ENCODE measurements at places on chromosomes 5 and 9.
A peak's percentile ranks its signal among the peaks of the same experiment; 100 is the strongest.

DNA sequence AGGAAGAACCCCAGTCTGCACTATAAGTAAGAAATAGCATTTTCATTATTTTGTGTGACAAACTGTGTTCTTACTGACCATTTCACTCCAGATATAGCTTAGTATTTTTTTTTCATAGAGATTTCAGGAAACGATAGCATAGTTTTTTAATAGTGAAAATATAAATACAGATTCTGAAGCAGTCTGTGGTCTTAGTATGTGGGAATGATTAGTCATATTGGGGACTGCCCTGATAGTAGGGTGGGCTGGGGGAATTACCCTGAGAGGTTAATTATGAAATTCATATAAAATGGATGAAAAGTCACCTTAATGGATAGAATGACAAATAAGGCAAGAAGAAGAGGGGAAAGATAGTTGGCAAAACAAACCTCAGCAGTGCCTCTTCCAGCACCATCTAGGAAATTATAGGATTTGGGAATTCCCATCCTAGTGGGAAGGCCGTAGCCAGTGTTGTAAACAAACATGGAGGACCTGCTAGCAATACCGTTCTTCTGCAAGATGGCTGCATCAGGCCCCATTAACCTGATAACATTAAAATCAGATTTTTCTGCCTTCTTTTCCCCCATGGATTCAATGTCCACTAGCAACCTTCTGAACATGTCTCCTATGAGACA lies 23.7 kb upstream of the NR3C1 start:
- DNase-seq, result no peak

- DNase-seq, result no peak
These were observed 464.5 kb downstream of the RASEF start for GRCh38 chr9:82598241-82599039.

GRCh38 chr9:134358662-134359319 lies 32.5 kb downstream of the RXRA start:
- DNase-seq, result no peak

- DNase-seq, result no peak
These were observed 46.7 kb downstream of the TNFAIP8 start for GRCh38 chr5:119402555-119402954.

DNA sequence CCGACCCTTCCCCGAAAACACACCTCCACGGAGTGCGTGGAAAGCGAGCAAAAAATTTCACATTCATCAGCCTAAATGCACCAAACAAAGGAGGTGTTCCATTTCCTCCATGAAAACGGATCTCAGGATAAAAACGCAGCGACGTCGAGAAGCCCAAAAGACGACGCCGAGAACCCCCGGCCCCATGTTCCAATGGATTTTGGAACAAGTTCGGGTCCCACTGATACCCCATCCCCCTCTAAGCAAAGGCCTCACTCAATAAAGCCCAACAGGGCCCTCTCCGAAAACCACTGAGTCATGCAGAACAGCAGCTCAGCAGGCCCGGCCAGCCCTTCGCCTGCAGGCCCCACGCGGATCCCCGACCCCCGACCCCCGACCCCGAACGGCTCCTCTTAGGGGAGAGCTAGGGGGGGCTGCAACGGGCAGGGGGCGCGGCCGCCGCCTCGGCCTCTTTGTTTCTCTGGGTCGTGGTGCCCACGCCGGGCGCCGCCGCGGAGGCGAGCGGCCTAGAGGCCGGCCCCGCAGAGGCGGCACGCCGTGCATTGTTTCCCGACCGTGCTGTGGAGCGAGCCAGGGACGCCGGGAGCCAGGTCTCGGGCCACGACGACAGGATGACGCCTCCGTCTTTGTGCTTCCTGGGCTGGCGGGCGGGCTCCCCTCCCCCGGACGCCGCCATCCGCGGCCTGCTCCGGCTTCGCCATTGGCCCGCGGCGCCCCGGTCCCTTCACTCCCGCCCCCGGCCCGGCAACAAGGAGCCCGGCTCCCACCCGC lies 915 bp downstream of the ZFAND5 start:
- DNase-seq, result peak; percentile 84

- DNase-seq, result peak; percentile 91
These were observed at the start of gene FSD1L for GRCh38 chr9:105447814-105448812. TSS of gene FSD1L (plus strand) at chr9:105448034. CDS start at chr9:105448221, 187 bp downstream.

DNA sequence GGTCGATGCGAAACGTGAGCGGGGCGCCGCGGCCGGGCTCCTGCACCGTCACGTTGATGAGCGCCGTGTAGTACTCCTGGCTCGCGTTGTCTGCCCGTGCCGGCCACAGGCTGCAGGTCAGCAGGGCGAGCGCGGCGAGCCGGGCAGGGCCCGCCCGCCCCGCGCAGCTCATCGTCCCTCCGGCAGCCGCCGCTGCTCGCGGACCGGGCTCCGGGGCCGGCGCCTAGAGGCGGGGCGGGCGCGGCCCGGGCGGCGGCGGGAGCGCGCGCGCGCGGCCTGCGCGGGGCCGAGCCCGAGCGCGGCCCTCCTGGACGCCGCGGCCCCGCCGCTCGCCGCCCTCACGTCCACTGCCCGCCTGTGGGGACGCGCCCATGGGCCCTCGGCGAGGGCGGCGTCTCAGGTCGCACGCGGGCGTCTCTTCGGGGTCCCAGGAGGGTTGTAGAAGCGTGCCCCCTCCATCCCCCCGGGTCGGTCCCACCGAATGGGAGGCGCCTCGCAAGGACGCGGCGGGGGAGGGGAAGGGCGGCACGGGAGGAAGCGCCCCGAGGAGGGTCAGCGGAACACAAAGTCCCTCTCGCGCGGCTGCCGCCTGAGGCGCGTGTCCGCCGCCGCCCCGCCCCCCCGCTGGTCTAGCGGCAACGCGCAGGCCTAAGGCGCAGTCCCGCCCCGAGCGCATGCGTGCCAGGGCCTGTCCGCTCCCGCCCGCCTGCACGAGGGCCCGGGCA lies at the start of gene RNF130:
Gene RNF130 (minus strand): TSS at position 229 of the 725 bp plus-strand sequence. CDS start 57 bp downstream, at position 172.
- DNase-seq, result peak; percentile 93

- no peak for DNase-seq
These were observed 71.8 kb downstream of the PHF2 start for GRCh38 chr9:93648181-93648580.

DNA sequence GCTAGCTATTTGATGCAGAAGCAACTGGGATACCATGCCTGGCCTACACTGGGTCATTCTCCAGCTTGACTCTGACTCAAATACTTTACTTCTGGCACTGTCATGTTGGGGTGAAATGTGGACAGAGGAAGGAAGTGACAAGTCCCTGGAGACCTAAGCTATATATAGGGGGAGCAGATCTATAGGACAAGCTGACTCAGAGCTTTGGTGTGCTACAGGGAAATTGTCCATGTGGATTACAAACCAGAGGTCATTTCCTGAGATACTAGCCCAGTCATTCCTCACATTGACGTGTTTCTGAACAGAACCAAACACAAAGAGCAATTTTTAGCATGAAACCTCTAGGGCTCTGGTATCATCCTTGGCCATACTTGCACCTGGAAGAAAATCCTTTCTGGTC lies 531.6 kb upstream of the CLINT1 start:
- DNase-seq, result no peak

- peak; percentile 12 for DNase-seq
These were observed 47.1 kb downstream of the SEMA5A start for GRCh38 chr5:9498541-9499497.

DNA sequence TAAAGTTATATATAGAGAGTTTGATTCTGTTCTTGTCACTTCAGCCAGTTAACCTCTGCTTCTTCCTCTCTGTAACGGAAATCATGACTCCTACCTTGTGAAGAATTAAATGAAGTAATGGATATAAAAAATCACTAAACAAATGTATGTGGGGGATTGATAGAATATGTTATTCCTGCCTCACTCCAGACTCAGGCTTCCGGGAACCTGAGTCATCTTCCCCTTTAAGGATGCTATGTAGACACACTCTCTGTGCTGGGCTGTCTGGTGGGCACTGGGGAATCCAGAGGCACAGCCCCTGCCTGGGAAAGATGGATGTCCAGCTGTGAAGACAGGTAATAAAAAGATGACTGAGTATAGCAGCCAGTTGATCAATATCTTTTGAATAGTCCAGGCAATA lies 77.4 kb downstream of the ZNF618 start:
- DNase-seq, result no peak

DNA sequence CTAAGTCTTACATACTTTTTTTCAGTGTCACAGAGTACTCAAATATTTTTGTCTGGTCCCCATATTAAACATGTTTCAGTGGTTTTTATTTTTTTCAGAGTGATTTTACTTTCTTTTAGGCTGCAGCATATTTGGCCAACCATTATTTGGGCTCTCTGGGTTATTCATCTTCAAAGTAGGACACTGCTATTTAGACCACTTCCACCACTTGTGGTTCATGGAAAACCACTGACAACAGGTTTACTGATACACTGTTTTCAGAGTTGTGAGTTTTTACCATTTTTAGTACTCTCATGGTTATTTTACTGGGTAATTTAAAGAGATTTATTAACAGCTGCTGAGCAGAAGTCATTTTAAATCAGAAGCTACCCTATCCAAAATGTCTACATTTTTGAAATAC lies 437.6 kb downstream of the KIAA0825 start:
- DNase-seq, result no peak

GRCh38 chr5:173155912-173156311 lies 11.6 kb downstream of the BNIP1 start:
- no peak for DNase-seq

DNA sequence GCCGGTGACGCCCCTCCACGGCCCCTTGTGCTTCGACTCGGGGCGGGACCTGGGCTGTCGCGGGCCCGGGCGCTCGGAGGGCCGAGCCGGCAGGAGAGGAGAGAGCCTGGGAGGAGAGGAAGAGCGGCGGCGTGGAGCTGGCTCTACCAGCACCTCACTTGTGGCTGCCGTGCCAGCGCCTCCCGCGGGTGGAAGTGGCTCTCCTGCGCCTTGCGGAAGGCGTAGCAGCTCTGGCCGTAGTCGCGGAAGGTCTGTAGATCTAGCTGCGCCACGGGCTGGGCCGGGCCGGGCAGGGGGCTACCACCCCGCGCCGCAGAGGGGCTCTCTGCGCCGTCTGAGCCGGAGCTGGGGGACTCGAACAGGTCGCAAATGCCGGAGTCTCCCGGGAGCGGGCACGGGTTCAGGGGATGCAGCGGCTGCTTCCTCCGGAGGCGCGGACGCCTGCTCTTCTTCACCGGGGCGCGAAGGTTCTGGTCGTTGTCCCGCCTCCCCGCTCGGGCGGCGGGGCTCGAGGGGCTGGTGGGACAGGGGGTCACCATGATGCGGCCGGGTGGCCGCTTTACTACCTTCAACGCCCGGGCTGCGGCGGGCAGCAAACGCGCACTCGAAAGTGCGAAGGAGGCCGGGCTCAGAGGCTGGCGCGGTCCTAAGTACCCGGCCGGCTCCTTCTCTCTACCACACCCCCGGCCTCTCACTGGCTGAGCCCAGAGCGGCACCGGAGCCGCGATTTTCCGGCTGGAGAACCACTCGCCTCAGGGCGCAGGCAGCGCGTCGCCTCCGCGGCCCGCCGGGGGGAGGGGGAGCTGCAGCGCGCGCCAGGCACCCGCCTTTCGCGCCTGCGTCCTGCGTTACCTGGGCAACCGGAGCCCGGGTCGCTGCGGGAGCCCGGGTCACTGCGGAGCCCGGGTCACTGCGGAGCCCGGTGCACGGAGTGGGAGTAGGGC lies at the start of gene CCNO:
Gene CCNO (minus strand): TSS at position 624 of the 944 bp plus-strand sequence. CDS start 85 bp downstream, at position 539.
- DNase-seq, result peak; percentile 75

DNA sequence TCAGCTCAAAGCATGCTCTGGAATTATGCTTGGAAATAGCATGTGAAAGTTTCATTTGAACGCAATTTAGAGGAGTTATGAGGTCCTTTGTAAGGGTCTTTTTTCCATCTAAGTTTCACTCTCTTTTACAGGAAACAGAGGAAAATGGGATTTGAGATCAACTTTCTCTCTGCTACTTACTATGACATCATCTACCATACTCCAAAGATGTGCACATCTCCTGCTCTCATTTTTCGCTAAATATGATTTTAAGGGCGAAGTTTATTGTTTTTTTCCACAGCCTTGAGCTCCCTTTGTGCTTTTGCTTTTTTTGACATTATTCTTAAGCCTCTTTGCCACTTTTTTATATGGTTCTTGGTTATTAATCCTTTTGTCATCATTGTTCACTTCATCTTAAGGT lies 125.6 kb downstream of the NNT start:
- no peak for DNase-seq

- no peak for DNase-seq
These were observed 11.9 kb downstream of the GIN1 start for GRCh38 chr5:103108086-103108485.

DNA sequence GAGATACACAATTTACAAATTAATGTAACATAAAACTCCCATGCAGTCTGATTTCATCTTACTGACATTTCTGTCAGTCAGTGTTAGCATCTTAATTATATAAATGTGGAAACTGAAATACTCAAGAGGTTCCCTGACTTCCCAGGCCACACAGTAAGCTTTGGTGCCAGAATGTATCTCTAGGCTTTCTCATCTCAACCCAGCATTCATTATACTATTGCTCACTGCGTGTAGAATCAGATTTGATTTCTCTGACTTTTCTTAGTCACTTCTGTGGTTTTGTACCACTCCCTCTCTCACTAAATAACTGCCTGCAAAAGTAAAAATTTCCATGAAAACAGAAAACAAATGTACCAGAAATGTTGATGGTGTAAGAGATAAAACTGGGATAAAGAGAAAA lies 31.7 kb upstream of the CDKN2B start:
- DNase-seq, result no peak

- DNase-seq, result no peak
These were observed 457.9 kb downstream of the ZSWIM6 start for GRCh38 chr5:61790007-61790406.

- peak; percentile 64 for DNase-seq
These were observed 87.6 kb downstream of the ERP44 start for GRCh38 chr9:100011062-100011681.

- DNase-seq, result no peak
These were observed 81.6 kb downstream of the PTCH1 start for GRCh38 chr9:95435074-95435728.

GRCh38 chr9:94901019-94901363 lies 174.5 kb downstream of the AOPEP start:
- DNase-seq, result no peak

DNA sequence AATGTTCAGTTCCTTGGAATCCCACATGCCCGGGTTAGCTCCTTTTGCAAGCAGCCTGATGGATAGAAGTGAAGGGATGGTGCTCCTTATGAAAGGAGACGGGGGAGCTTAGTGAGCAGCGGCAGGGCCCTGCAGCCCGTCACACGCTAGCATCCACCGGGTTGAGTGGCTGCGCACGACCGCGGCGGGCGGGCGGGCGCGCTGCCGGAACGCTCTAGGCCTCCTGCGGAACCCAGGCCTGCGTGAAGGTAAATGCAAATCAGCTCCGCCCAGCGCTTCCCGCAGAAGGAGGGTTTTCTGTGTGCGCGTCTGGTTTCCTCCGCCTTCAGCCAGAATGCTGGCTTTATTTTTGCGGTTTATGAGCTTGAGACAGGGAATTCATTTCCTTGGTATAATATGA lies 19.8 kb downstream of the IL12B start:
- peak; percentile 67 for DNase-seq

GRCh38 chr5:80124121-80124918 lies 89.2 kb downstream of the THBS4 start:
- no peak for DNase-seq

- no peak for DNase-seq
These were observed 18.6 kb upstream of the SPATA31D1 start for GRCh38 chr9:81969971-81970370.

Data from activated CD4-positive, alpha-beta T cell treated with anti-CD3 and anti-CD28 coated beads for 36 hours (primary cell).